Mesenteric fat pad (tissue), 1 donor: ENCODE measurements at places on chromosomes 2 and 18. TPM values are rescaled to one million over a fixed set of nuclear protein-coding genes. Genes with fewer than 3 reads are reported as not detected.

- no peak for DNase-seq
Observed at GRCh38 chr2:50749216-50749615, 282.7 kb downstream of the NRXN1 start.

DNA sequence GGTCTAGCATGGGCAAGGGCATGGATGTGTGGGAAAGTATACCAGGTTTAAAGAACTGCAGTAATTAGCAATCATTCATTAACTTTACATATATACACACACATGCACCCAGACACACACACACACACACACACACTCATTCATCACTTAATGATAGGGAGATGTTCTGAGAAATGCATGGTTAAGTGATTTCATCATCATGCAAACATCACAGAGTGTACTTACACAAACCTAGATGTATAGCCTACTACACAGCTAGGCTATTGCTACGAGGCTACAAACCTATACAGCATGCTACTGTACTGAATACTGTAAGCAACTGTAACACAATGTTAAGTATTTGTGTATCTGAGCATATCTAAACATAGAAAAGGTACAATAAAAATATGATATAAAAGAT is 83.6 kb downstream of the COLEC12 start:
- DNase-seq, result no peak

- no peak for DNase-seq
Observed at GRCh38 chr18:54031243-54031642, 193.2 kb downstream of the MBD2 start.

DNA sequence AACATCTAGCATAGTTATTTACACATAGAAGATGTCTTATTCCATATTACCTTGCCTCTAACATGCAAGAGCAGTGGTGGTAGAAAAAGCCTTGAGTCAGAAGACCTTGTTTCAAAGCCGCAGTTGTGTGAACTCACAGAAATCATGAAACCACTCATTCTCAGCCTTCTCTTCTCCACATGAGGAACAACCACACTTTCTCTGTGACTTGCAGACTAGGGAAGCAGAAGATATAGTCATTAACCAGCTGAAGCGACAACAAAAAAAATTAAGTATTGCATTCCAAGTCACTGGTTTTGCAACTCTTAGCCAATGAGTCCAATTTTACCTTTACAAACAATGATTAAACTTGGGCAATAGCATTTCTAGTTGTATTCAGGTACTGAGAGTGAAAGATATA is 19.0 kb downstream of the TWSG1 start:
- DNase-seq, result no peak

- no peak for DNase-seq
Observed at GRCh38 chr2:152571048-152571766, 146.1 kb downstream of the PRPF40A start.

DNA sequence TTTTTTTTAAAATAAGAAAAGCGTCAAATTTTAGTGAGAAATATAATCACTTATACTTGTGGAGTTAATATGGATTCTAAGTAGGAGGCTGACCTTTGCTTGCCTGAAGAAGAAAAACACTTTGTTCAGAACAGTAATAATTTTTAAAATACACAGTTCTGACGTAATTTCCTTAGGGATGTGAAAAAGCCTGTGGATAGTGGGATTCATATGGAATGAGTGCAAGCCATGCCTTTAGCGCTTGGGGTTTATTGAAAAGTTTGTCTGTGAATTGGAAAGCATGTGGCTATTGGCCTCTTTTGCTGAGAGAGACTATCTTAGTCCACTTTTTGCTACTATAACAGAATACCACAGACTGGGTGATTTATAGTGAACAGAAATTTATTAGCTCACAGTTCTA is 151.3 kb downstream of the CCDC85A start:
- no peak for DNase-seq

DNA sequence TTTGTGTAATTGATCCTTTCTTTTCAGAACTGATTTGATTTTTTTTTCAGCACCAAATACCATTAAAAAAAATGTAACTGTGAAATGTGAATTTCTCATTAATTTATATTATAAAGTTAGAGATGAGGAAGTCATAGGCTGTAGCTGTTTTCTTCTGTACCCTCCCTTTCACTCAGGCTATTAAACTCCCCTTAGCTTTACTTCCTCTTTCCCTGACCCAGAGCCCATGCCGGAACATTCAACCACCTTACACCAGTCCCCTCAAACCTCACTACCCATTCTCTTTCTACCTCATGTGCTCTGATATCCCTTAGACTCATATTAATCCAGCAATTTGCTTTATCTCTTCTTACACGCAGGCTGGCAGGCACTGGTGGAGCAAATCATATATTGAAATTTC is 12.4 kb downstream of the GALNT5 start:
- no peak for DNase-seq

- DNase-seq, result no peak
Observed at GRCh38 chr2:51011254-51011653, 20.7 kb downstream of the NRXN1 start.

DNA sequence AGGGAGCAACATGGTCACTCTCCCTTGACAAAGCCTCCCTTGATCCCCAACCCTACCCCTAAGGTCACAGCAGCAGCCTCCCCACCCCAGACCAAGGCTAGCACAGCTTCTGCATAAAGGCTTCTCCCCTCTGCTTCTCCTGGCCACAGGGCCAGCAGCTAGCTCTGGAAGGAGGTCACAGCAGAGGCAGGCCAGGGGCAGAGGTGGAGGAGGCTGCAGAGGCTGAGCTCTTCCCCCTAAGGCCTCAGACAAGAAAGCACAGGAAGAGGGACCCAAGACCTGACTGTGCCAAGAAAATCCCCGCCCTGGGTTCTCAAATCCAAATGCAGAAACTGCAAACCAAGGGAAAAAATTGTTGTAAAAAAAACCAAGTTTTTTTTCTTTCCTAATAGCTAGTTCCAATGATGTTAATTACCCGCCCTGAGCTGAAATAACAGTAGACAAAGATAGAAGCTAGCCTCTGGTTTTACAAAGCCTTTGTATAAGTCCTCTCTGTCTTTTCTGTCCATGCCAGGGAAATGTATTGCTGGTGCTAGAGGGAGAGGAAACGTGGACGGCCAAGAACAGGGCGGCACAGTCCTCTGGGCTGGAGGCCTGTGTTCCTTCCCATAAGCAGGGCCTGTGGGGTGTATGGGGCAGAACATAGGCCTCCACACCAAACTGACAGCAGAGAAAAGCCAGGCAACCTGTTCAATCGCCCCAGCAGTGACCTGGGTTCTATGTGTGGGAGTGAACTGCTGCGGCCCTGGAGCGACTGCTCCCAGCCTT is 79.5 kb downstream of the POLR1A start:
- no peak for DNase-seq

DNA sequence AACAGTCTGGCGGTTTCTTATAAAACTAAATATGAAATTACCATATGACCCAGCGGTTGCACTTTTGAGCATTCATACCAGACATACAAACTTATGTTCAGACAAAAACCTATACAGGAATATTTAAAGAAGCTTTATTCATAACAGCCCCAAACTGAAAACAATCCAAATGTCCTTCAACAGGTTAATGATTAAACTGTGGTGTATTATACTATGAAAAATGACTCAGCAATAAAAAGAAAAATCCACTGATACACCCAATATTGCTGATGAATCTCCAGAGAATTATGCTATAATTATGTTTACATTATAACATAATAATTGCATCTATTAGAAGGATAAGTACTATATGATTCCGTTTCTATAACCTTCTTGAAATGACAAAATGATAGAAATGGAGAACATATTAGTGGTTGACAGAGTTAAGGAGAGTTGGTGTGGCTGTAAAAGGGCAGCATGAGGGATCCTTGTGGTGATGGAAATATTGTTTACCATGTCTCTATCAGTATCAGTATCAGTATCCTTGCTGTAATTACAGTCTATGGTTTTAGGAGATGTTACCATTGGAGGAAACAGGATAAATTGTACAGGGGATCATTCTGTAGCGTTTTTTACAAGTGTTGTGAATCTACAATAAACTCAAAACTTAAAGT is 127.1 kb downstream of the DSC3 start:
- no peak for DNase-seq

GRCh38 chr2:98911376-98912154 is 24.5 kb downstream of the CRACDL start:
- peak; percentile 53 for DNase-seq

Gene CCDC68
- total RNA-seq, result 6.0 TPM
